ENCODE measurements at places on chromosomes 13 and 19.

GRCh38 chr19:873084-873483, 13.6 kb downstream of the CFD start:
- no peak for DNase-seq

DNA sequence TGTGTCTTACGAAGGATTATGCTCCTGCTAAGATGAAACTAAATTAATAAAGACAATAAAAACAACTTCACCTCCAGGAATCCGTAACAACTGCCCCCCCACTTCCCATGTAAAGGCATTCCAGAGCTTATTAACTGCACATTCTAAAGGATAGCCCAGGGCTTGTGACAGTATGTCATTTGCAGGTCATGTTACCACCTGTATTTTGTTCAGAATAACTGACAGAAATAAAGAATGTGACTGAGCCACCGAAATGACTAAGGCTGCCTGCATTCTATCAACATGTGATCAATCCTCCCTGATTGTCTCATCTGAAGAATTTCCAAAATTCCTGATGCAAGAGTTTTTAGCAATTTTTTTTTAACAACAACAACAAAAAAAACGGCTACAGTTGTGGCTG, 117.2 kb downstream of the MIPEP start:
- DNase-seq = no peak

DNA sequence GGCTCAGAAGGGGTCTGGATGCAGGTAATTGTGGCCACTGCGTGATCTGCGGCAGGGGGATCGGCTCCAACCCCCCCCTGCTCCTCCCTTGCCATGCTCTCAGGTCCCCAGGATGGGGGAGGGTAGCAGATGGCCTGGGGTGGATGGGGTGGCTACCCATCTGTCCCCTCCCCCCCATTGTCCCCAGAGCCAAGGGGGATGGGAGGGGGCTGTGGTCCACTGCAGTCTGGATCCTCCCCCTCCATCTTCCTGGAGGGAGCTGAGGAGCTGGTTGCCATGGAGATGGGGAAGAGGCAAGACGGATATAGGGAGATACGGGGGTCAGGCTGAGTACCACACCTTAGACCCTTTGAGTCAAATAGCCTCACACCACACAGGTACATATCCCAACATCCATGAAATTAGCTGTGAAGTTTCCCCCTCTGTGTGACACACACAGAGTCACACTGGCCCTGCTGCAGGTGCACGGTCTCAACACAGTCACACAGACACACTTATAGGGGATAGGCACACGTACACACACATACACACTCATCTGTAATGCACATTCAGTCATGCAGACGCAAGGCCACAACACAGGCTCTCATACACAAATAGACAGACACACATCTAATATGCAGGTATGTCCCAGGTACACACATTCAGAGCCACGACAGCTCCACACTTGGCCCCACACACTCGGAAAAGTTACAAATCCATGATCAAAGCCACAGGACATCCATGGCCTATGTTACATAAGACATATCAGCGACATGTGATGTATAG, 1.8 kb upstream of the NOVA2 start:
- DNase-seq = no peak

GRCh38 chr13:111330066-111330610, 9.7 kb downstream of the TEX29 start:
- DNase-seq = no peak

GRCh38 chr19:5184930-5185329, 155.7 kb downstream of the PTPRS start:
- no peak for DNase-seq

DNA sequence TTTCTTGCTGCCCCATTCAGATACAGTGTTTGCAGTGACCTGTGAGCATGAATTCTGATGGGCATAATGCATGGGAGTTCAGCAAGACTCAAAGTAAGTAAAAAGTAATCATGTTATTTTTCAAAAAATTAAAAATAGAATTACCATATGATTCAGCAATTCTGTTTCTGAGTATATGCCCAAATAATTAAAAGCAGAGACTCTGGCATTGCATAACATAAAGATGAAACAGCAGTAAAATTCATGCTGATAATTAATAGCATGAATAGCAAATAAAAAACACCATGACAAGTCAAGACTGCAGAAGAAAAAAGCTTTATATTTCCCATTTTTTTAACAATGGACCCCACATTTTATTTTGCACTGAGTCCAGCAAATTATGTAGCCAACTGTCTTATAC, 21.3 kb downstream of the RNF6 start:
- DNase-seq = no peak

DNA sequence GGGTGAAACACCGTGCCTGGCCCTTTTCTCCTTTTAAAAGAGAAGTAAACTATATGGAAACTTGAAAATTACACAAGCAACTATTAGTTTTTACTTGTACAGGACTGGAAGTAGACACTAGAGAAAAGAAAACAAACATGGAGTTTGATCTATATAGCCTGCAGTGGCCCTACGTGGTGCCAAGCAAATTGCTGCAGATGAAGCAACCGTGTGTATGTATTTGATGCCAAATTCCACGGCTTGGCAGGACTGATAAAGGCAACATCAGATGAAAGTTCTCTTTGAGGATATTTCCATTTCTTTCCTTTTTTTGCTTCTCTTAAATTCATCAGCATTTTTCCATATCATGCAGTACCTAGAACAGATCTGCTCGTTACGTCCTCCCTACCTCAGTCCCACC, 49.8 kb downstream of the ATP8A2 start:
- no peak for DNase-seq

GRCh38 chr13:101390461-101390860, 25.8 kb downstream of the NALCN start:
- no peak for DNase-seq

DNA sequence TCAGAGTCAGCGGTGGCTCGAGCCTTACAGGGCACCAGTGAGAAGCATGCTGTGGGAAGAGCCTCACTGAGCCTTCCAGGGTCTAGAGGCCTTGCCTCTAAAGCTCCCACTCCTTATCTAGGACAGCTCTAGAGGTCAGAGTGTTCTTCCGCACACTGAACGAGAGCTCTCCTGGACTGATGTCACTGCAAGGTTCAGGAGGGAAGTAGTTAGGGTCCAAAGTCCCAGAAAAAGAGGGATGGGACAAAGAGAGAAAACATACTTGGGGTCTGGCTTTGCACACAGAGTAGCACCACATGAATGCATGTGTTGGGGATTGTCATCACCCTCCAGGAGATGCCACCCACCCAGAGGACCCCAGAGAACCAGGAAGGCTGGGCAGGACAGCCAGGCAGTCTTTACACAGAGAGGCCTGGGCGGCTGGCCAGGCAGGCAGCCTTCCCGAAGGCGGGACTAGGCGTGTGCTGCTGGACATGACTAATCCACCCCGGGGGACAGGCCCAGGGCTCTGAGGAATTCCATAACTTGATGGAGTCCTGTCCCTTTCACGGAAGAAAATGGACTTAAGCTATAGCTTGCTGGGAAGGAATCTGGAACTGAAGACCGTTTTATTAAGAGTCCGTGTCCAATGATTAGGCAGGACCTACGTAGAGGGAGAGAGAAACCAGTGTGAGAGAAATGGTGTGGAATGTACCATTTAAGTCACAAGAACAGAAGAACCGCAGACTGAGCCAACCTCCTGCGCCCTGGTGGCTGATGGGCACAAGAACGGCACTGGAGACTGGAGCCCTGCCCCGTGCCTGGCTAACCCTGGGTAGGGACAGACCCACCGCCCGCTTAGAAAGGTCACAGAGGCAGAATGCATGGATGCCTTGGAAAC, 16.6 kb upstream of the EPHX3 start:
- no peak for DNase-seq

GRCh38 chr13:20803180-20803965, 29.6 kb upstream of the EEF1AKMT1 start:
- DNase-seq = no peak

DNA sequence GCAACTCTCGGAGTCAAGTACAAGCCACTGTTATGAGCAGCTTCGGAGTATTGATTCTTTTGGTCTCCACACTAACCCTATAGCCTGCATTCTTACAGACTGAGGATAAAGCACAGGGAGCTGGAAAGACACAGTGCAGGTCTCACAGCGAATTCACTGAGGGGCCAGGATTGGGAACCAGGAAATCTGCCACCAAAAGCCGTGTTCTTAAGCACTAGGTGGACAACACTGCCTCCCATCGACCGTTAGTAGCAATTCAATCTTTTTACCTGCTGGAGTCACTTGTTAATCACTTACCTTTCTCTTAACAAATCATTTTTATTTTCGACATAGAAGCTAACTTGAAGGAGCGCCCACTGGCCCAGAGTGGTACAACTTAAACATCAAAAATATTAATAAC, 6.3 kb downstream of the PMIS2 start:
- peak; percentile 19 for DNase-seq

DNA sequence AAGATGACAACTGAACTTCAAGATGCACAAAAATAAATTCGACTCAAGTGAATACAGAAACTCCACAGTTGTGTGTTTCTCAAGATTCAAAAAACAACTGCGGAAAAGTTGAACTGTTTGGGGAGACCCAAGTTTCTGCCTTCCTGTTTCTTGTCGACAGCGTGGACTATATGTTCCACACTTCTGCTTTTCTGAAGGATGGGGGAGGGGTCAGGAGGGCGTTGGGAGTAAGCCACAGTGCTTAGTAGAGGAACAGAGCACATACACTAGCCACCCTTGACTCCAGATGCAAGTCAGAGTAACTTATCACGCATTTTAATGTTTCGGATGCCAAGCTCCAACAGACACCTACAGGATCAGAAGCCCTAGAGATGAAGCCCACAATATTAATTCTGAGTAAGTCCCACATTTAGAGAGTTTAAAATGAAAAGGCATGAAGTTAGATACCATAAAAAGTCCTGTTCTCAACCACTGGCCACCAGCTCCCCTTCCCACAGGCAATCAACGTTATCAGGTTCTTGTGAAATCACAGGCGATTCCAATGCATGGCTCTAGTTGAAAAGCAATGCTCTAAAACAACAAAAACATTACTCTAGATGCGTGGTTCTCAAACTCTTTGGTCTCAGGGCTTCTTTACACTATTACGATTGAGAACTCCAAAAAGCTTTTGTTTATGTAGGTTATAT, 4.2 kb downstream of the TUBGCP3 start:
- DNase-seq = peak; percentile 57

GRCh38 chr13:87736849-87737385, 65.7 kb downstream of the SLITRK5 start:
- DNase-seq = no peak

GRCh38 chr19:51712461-51713081, 11.2 kb downstream of the HAS1 start:
- no peak for DNase-seq

DNA sequence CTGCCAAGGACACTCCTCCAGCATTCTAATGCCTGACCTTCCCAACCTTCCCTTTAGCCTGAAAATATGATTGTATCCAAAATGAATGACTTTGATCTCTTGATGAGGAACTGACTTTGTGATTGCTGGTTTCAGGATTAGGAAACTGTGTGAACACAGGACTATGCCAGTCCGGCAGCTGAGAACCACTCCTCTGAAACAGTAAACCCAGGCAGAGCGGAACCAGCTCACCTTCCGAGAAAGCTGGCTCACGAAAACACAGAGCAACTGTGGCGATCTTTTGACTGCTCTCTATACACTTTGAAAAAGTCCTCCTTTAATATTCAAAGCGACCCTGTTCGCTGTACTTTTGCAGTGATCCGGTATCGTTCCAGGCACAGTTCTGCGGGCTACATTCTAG, 258.8 kb upstream of the IRS2 start:
- DNase-seq = no peak

GRCh38 chr13:112513761-112514160, 74.2 kb downstream of the TUBGCP3 start:
- no peak for DNase-seq

DNA sequence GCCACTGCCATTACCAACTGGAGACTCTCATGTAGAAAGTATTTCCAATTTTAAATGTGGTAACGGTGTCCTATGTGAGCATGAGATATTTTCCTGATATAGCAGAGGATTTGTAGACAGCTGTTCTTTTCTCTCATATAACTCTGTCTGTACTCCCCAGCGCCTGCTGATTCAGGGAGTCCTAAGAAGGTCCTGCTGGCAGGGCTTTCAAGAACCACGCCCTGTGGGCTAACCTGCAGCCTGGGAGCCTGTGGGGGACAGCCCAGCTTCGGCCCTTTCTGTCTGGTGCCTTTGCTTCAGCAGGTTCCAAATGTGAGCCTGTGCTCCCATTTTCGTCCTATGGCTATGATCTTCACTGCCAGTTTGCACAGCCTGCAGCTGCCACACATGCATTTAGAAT, 316.8 kb downstream of the ATP8A2 start:
- DNase-seq = no peak

GRCh38 chr13:87661471-87661870, 9.7 kb upstream of the SLITRK5 start:
- DNase-seq = no peak

- DNase-seq = no peak
Observed at GRCh38 chr19:47415953-47416642, 3.2 kb downstream of the MEIS3 start.

GRCh38 chr13:79725841-79726240, 244.9 kb downstream of the NDFIP2 start:
- no peak for DNase-seq

GRCh38 chr19:4032436-4032835, 24.9 kb downstream of the PIAS4 start:
- no peak for DNase-seq

GRCh38 chr13:87676254-87677042, 5.3 kb downstream of the SLITRK5 start:
- no peak for DNase-seq

- DNase-seq = no peak
Observed at GRCh38 chr19:50843701-50844221, 10.4 kb upstream of the KLK15 start.

DNA sequence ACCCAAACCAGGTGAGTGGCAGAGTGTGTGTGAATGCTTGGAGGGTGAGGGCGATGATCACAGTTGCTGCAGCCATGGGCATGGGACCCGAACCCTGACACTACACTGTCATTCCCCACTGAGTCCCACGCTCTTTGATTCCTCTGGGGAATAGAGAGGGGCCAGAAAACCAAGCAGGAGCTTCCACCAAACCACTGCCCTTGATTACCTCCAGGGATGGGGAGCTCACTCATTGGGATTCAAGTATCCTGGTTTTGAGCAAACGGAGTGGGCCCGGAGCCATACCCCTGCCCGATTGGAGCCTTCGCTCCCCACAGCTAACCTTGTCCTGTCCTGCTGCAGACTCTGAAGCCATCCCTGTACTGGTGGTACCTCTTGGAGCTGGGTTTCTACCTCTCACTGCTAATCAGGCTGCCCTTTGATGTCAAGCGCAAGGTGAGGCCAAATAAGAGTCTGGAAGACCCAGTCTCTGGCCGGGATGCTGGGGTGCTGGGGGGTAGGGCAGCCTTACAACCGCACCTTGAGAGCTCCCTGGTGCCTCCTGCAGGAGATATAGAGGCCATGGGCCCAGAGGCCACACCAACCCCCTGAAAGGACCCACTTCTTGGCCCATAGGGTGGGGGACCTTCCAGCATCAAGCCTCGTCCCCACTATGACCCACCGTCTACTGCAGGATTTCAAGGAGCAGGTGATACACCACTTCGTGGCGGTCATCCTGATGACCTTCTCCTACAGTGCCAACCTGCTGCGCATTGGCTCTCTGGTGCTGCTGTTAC, 47.3 kb downstream of the CERS4 start:
- DNase-seq = no peak

GRCh38 chr19:44672226-44672625, 944 bp downstream of the CEACAM19 start:
- DNase-seq = no peak

- no peak for DNase-seq
Observed at GRCh38 chr13:40478775-40479174, 187.7 kb downstream of the FOXO1 start.
